ENCODE measurements at places on chromosomes 1 and 21.

DNA sequence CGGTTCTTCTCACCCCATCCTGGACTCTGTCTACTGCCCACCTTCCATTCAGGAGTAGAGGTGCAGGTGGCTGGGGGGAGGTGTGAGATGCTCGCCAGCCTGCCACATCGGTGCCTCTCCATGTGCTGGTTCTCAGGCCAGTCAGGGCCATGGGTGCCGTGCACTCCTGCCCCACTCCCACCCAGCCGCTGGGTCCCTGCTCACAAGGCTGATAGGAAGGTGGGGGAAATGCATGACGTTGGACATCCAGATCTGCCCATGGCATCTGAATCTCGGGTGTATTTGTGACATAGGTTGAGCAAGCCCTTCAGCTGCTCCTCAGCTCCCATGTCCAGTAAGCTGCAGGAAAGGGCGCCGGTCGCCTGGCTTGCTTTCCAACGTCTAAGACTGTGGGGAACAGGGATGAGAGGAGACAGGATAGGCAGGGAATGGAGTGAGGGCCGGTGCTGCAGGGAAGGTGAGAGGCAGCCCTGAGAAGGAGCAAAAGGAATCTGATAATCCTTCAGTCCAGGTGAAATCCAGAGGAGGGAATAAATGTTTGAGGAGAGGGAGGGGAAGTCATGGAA lies 11.8 kb downstream of the S100A7A start:
- no peak for DNase-seq

DNA sequence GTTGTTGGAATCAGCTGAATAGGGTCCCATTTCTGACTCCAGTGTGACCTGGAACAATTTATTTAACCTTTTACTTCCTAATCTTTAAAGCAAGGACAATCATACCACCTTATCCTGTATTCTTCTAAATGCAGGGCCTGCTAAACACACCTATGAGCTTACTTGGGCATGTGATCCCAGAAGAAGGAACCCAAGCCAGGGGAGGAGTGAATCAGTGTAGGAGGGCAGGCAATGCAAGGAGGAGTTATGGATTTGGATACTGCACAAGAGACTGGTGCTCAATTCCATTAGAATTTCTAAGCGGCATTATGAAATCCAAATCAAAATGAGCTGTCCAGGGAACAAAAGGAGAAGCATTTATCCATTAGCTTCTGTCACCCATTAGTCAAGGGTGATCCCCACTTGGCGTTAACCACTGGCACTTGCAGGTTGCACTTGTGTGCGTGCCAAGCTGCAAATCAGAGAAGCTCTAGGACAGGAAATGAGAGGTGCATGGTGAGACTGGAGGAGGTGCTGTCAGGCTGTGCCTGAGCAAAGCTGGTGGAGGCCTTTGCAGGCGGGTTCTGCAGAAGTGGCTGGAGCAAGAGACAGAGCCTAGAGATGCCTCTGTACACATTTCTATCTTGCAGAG lies 297.2 kb upstream of the PLXNA2 start:
- no peak for DNase-seq

DNA sequence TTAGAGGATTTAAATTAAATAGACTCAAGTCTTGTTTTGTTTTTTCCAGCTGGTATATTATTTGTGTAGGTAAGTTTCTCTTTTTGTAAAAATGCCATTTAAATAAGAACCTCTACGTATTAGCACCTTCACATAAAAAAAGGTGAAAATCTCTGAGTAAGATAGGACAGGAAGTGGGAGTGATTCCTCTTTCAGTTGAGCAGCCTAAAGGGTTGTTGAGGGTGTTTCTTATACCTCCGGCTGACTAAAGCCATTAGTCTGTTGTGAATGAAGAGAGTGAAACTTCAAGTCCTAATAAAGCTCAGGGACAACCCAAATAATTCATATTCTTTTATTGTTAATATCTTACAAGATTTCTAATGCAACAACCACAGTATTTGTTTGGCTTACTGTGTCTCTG lies 188.7 kb downstream of the CHRM3 start:
- no peak for DNase-seq

- no peak for DNase-seq
These were observed 198.1 kb downstream of the SLC35F3 start for GRCh38 chr1:234102583-234102982.

Data from HuH-7.5 (cell line).